ENCODE measurements at places on chromosomes 6 and 20.

DNA sequence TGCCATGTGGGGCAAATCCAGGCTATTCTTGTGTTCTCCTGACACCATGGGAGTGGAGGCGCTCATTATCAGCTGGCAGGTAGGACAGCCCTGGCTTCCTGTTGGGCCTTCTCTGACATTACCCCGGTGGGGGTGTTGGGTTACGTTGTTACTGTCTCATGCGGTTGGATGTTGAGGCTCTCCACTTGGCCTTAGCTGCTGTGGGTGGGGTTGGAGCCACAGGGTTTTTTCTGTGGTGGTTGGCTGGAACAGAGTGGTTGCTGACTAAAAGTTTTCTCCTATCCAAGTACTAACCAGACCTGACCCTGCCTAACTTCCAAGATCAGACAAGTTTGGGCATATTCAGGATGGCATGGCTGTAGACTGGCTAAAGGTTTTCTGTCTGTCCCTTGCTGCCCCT, 20.2 kb downstream of the RIPK1 start:
- no peak overlapping the region for H3K27ac ChIP-seq
- DNase-seq: no peak
- no peaks in the 10 kb centered on the region for H3K27me3 ChIP-seq
- H3K4me1 ChIP-seq: peaks cover 6% of the 10 kb centered on the region
- peaks cover 66% of the 10 kb centered on the region for H3K36me3 ChIP-seq
- H3K4me3 ChIP-seq: no peak overlapping the region

- H3K27ac ChIP-seq: no peak overlapping the region
- no peaks in the 10 kb centered on the region for H3K27me3 ChIP-seq
- H3K4me3 ChIP-seq: no peak overlapping the region
- no peaks in the 10 kb centered on the region for H3K4me1 ChIP-seq
Measured at GRCh38 chr6:168155193-168155592, 76.2 kb upstream of the FRMD1 start.

DNA sequence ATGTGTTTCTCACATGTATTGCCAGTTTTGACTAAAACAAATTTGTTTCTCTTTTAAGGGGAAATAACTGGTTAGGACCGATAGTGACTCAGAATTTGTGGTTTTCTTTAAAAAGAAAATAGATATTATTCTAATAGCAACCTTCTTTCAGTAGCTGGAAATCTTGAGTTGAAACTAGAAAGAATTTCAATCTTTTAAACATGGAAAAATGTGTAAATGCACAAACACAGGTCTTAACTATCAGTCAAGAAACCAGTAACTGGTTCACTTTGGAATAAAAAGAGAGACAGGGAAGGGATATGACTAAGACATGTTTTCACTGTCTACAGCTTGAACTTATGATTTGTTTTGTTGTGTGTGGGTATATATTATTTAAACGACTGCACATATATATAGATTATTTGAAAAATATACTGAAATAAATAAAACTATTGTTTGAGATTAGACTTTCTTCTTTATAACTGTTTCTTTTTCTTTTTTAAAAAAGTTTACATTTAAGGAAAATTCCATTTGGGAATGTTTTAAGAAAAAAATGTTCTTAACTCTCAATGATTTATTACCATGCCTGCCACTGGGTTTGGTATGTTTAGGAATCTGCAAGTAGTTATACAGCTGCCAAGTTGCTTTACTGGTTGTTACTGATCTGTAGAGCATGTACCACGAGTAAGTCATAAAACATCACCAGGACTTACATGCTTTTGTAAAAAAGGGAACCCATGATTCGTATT, 753.3 kb upstream of the MARCKS start:
- H3K27ac ChIP-seq: no peak overlapping the region
- no peaks in the 10 kb centered on the region for H3K4me1 ChIP-seq
- no peaks in the 10 kb centered on the region for H3K27me3 ChIP-seq
- DNase-seq: no peak

DNA sequence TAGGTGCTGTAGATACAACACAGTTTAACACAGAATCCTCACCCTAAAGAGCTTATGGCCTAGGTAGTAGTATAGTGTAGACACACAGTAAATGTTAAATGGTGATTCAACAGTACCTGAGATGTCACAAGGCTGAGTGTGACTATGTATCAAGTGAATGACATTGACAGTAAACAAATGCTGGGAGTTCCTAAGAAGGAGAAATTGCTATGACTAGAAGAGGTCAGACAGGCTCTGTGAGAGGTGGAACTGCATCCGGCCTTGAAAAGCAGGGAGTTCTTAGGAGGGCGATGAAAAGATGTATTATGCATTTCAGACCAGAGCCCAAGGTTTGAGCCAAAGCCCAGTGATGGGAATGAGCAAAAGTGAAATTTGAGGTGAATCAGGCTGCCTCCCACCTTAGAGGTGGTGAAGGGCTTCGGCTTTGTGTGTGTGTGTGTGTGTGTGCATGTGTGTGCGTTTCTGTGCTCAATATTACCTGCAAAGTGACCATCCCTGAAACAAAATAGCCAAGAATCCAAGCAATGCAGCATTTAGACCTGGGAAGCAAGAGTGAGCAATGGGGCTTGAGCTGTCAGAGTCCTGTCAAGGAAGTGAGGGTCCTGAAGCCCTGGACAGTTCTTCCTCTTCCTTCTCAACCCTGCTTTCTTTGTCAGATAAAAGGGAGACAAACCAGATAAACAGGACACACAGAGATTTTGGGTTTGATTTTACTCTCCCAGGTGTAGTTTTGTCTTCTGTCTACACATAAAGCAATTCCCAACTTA, 32.3 kb upstream of the CITED2 start:
- H3K27me3 ChIP-seq: no peaks in the 10 kb centered on the region
- no peak overlapping the region for H3K27ac ChIP-seq
- no peaks in the 10 kb centered on the region for H3K4me1 ChIP-seq
- H3K4me3 ChIP-seq: no peak overlapping the region
- no peak for DNase-seq
- H3K36me3 ChIP-seq: no peaks in the 10 kb centered on the region

GRCh38 chr20:64057628-64058498, 5.1 kb upstream of the TCEA2 start:
- peaks cover 26% of the 10 kb centered on the region for H3K4me1 ChIP-seq
- peaks cover 6% of the 10 kb centered on the region for H3K27me3 ChIP-seq
- no peak overlapping the region for H3K27ac ChIP-seq
- peak overlapping the region; percentile 27 for H3K4me3 ChIP-seq
- no peaks in the 10 kb centered on the region for H3K36me3 ChIP-seq
- peak; percentile 84 for DNase-seq

DNA sequence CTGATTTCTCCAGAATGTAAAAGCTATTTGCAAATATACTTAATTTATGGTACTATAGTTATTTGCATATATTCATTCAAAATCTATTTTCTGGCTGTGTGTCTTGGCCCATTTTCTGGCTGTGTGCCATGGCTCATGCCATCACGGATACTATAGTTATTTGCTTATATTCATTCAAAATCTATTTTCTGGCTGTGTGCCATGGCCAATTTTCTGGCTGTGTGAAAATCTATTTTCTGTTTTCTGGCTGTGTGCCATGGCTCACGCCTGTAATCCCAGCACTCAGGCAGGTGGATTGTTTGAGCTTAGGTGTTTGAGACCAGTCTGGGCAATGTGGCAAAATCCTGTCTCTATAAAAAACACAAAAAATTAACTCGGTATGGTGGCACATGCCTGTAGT, 28.9 kb upstream of the RIPK1 start:
- DNase-seq: no peak
- no peak overlapping the region for H3K27ac ChIP-seq
- H3K27me3 ChIP-seq: no peaks in the 10 kb centered on the region
- no peaks in the 10 kb centered on the region for H3K36me3 ChIP-seq
- no peak overlapping the region for H3K4me3 ChIP-seq
- no peaks in the 10 kb centered on the region for H3K4me1 ChIP-seq

DNA sequence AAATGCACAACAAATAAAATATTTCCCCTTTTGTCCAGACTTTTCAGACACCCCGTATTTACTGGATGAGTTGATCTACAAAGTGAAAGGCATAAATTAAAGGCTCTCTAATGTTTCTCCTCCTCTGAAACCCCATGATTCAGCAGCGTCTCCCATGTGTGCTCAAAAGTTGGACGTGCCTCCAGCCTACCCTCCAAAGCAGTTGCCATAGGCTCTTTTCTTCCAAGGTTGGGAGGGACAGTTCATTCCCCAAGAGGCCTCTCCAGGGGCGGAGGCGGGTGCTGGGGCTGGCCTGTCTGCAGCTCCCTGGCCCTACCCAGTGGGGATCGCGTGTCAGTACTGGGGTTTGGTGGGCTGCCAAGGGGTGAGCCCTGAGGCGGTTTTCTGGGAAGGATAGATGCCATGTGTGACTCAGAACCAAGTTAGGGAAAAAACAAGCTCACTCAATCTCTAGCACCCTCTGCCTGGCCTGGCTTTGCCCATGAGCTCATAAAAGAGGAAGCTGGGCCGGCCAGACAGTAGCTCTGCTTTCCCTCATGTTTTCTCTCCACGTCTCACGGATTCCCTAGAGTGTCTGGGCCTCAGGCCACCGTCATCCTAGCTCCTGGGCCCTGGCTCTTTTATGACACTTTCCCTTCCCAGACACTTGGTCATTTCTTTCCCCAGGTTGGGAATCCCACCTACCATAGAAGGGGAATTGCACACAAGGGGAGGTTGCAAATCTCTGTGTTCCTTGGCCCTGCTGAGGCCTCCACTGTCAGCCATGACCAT, 8.0 kb upstream of the IER3 start:
- no peak overlapping the region for H3K27ac ChIP-seq
- no peak overlapping the region for H3K4me3 ChIP-seq
- no peaks in the 10 kb centered on the region for H3K36me3 ChIP-seq
- DNase-seq: no peak
- no peaks in the 10 kb centered on the region for H3K4me1 ChIP-seq

GRCh38 chr6:39998126-39998525, 63.9 kb upstream of the MOCS1 start:
- H3K27ac ChIP-seq: no peak overlapping the region
- no peaks in the 10 kb centered on the region for H3K36me3 ChIP-seq
- H3K4me3 ChIP-seq: no peak overlapping the region
- H3K27me3 ChIP-seq: no peaks in the 10 kb centered on the region

DNA sequence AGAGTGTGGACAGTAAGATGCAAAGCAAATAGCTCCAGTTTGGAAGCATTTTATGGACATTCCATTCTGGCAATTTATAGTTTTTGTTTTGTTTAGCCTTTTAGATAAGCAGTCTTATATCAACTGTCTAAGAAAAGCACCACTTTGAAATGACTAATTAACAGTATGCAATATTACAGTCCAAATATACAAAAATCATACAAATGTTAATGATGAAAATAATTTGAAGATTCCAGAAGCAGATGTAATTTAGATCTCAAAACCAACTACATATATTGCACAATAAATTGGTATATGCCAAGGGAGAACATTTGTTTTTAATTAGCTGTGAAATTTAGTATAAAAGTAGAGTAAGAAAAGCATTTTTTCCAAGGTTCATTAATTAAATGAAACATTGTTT, 158.8 kb downstream of the KIF6 start:
- H3K27me3 ChIP-seq: no peaks in the 10 kb centered on the region
- no peaks in the 10 kb centered on the region for H3K4me1 ChIP-seq
- H3K27ac ChIP-seq: no peak overlapping the region
- no peak overlapping the region for H3K4me3 ChIP-seq
- DNase-seq: no peak

DNA sequence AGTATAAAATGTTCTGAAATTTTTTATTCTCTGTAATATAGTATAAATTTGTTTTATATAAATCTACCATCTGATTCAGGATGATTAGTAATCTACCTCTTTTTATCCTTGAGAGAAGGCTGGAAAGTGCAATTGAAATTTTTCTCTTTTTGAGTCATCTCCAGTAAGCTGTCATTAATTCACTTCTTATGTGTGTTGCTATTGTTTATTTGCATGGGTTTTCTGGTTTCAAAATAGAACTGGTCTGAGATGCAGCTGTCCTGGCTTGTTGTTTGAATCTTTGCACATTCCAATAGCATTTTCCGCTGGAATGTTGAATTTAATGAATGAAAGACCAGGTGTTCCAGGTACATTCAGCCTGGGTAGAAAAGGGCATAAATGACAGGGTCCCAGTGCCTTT, 24.3 kb upstream of the TAB2 start:
- H3K36me3 ChIP-seq: no peaks in the 10 kb centered on the region
- H3K27ac ChIP-seq: no peak overlapping the region
- no peak for DNase-seq
- H3K4me3 ChIP-seq: no peak overlapping the region
- no peaks in the 10 kb centered on the region for H3K4me1 ChIP-seq
- H3K27me3 ChIP-seq: no peaks in the 10 kb centered on the region

GRCh38 chr6:7998103-7998725, 66.0 kb downstream of the BLOC1S5 start:
- H3K36me3 ChIP-seq: no peaks in the 10 kb centered on the region
- no peak for DNase-seq

DNA sequence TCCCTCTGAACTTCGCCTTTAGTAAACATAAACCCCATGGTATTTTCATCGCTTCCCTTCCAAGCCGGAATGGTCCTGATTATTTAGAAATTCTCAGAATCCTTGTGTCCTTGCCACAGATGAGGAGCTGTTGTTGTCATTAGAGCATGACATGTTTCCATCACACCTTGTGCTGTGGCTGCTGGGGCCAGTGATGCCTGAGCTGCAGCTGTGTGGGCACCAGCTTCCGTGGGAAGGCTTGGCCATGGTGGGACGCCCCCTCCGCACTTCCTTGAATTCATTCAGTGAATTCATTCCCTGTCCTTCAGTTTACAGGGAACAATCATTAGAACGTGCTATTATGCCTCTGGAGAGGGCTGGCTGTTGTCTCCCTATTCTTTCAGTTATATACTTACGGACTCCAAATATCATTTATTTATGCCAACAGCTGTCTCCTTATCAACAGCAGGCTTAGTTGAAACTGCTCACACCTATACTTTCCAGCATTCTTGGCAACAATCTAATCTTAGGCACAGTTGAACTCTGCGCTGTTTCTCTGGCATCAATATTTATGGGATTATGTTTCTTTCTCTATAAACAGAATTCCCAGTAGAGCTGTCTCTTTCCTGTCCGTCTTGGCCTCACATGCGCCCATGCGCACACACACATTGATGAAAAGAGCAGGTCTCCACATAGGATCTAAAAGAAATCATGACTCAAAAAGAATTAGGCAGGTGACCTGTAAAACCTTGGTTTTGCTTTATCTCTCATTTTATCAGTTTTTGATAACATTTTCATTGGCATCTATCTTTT, 9.0 kb downstream of the ADGRF1 start:
- H3K36me3 ChIP-seq: no peaks in the 10 kb centered on the region
- H3K27me3 ChIP-seq: peaks cover 2% of the 10 kb centered on the region
- H3K4me1 ChIP-seq: no peaks in the 10 kb centered on the region
- H3K4me3 ChIP-seq: no peak overlapping the region
- no peak for DNase-seq

- DNase-seq: no peak
- H3K27ac ChIP-seq: no peak overlapping the region
- no peaks in the 10 kb centered on the region for H3K27me3 ChIP-seq
Measured at GRCh38 chr6:67544851-67545452, 1090.1 kb upstream of the ADGRB3 start.

GRCh38 chr6:43762966-43763695, 6.9 kb upstream of the VEGFA start:
- no peak for DNase-seq
- H3K27me3 ChIP-seq: peaks cover 3% of the 10 kb centered on the region
- no peak overlapping the region for H3K4me3 ChIP-seq
- H3K36me3 ChIP-seq: no peaks in the 10 kb centered on the region
